Mesenteric fat pad (tissue), 1 donor: ENCODE measurements at places on chromosomes 16 and 17. TPM values are rescaled to one million over a fixed set of nuclear protein-coding genes. Genes with fewer than 3 reads are reported as not detected.

The CBX2 gene
- total RNA-seq, result 2.9 TPM

GRCh38 chr16:61382435-61382834 is 653.8 kb downstream of the CDH8 start:
- no peak for DNase-seq

The SMIM22 gene
- not detected for total RNA-seq

GRCh38 chr17:36085765-36086164 is 4.2 kb downstream of the CCL3 start:
- DNase-seq, result no peak

The MCRIP1 gene
- 63.2 TPM for total RNA-seq

DNA sequence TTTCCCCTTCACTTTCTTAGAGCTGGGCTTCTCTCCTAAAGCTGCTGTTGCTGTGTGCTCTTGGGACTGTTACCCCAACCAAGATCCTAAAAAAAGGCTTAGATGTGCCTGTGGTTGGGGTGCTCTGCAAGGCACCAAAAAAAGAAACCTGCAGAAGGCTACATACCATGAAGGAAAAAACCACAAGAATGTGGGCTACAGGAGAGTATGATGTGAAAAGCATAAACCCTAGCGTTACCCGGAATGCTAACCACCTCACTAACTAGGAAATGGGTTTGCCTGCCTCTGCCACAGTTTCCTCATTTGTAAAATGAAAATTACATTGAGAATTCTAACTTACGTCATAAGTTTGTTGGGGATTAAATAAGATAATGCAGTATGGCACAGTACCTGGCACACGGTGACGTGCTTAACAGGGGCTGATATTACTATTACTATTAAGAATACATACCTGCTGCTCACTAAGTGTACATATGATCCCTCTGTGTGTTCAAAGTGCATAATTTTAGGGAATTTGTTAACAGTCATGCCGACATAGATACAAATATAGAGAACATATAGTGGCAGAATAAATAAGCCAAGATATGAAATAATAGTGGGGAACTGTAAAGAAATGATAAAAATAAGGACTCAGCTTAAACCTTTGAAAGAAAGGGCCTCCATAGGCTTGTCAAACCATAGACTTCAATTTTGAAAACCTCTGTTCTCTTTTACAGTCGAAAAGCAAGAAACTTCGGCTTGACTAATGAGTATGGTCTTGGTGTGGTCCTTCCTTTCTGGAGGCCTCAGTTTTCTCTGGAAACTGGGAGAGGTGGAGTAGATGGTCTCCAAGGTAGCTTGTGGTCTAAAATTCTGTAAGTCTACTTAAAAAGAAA is 177.8 kb upstream of the TBX2 start:
- no peak for DNase-seq

GRCh38 chr17:10035885-10036284 is 130.8 kb upstream of the RCVRN start:
- DNase-seq, result no peak

GRCh38 chr17:34153991-34154390 is 101.1 kb upstream of the CCL2 start:
- no peak for DNase-seq

The CFAP97D1 gene
- total RNA-seq, result not detected

DNA sequence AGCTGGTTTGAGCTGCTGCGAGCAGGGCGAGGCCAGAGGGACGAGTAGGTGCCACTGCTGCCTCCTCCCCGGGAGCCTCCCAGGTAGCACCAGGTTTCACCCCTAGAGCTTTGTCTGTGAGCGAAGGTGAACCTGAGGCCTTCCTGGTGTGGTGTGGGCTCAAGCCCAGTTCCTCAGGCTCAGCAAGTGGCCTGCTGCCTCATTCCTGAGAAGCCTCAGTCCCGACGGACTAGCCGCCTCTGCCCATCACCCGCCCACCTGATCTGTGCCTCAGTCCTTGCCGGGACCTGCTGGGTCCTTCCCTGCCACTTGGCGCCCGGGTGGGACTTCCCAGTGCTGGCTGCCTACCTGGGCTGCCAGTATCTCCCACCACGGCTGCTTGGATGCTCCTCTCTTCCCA is 1.7 kb downstream of the NLRC3 start:
- DNase-seq, result no peak

DNA sequence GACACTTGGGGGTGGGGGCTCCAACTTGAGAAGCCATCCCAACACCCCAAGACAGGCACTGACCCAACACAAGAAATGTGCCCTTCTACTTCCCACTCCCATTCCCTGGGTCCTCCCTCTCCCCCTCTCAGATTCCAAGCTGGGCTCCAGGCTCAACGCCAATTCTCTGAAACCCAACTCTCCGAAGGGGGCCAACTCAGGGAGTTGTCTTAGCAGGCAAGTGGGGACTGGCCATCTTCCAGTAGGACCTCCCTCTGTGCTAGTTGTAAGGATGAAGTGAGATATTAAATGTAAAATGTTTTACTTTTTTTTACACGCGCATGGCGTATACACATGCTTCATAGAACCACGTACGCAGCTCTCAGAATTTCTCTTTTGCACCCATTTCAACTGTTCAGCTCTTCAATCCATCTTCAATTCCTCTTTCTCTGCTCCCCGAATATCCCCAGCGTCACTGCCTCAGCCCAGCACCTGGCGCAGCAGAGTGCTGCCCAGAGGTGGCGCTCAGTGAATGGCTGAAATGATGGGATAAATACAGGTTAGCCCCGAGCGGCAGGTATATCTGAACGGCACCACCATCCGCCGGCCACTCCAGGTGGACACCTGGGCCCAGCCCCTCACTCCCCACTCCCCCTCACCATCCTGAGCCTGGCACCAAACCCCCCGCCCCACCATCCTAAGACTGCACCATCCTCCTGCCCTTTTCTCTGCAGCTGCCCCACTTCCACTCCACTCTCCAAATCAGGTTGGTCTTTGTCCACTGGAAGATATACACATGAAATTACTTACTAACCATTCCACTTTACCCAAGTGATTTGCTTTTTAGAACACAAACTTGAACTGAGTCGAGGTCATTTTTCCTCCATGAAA is 43.9 kb upstream of the TNRC6C start:
- no peak for DNase-seq

GRCh38 chr17:57892146-57892819 is 42.4 kb upstream of the MRPS23 start:
- peak; percentile 95 for DNase-seq

DNA sequence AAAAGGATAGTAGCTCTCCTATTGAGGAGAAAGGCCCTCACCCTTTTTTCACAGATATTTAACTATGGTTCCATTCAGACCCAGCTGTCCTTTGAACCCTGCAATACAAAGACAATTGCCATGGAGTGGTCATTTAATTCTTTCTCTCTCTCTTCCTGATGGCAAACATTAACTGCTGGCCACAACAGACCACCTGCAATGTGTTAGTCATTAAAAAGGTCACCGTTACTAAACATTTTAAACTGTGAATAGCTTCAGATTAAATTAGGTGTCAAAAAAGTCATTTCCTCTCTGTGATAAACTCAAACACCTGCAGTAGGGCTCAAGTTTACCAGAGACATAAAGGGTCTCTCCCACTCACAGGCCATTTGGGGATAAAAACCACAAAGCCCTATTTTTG is 697.2 kb downstream of the TOX3 start:
- no peak for DNase-seq
